ENCODE measurements at places on chromosomes 6 and 20.

DNA sequence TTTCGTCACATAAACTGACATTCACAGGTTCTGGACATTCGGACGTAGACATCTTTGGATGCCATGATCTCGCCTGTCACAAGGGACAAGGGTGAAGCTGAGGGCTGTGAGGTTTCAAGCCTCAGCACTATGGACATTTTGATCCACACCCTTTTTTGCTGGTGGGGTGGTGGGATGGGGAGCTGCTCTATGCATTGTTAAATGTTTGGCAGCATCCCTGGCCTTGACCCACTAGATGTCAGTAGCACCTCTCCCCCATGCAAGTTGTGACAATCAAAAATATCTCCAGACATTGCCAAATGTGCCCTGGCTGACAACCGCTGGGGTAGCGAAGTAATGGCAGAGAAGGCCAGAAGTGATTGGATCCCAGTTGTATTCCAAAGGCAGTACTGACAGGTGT lies 229.4 kb downstream of the TSHZ2 start:
- DNase-seq = no peak

GRCh38 chr20:31500527-31500926 lies 13.7 kb upstream of the HM13 start:
- no peak for DNase-seq

DNA sequence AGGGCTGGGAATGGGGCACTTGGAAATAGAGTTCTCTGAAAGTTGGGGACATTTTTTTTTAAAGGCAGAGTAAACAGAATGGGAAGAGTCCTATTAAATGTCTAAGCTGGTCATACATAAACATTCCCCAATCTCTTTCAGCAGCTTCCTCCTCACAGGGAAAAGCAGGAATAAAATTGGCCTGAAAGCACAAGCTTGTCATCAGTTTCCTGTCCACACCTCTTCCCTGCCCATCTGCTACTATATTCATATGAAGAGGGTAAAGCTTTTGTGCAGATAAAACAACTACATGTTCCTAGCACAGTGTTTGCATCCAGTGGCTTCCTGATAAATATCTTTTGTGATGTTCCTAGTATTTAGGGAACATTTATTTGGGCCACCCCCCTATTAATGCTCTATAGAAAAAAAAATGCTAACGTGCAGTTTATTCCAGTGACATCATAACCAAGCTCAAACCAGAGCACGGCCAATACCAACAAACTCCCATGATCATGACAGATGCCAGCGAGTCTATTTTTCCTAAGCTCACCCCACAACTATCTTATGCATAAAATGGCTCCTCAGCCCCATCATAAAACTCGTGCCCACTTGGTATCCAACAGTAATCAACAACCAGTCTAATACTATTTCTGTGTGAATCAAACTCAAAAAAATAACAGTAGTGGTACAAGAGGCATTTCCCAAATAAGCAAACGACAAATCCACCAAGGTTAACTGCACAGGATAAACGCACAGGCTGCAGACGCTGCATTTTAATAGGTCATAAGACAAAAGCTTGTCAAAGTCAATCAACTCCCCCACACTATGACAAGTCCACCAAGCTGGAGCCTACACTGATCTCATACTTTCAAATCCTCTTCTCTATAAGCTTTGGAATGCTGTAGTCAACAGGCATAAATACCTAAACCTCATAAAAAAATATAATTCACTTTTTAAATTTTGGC lies 95.3 kb downstream of the EPB41L2 start:
- DNase-seq = no peak

DNA sequence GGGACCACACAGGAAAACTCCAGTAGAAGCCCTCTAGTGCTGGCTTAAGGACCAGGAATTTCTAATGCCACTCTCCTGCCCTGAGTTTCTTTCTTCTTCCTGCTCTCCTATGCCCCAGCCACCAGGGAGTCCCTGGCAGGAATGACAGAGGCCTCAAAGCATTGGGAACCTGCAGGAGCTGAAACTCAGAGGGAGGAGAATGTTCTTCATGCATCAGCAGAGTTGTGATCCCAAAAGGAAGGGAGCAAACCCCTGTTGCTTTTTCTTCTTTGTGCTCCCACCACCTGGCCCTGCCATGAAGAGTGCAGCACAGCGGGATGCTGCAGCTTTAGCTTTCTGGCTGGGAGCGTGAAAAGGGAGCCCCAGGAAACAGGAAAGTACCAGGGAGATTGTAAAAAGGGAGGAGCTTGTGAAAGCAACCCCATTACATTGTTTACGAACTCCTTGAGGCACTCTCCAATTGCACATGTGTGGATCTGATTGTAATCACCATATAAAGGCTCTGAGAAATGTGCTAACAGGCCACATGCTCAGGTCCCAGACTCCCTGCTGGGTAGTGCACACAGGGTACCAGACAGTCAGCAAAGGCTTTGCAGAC lies 34.7 kb upstream of the FKBP1A start:
- DNase-seq = no peak

DNA sequence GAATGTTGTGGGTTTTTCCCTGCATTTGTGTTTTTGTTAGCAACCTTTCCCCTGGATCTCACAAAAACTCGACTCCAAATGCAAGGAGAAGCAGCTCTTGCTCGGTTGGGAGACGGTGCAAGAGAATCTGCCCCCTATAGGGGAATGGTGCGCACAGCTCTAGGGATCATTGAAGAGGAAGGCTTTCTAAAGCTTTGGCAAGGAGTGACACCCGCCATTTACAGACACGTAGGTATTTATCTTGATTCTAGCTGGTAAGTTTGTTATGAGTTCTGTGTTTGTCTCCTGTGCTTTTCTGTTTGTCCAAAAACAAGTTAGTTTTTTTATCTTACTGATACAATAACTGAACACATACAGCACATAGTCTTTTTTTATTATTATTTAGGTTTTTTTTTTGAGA lies 3.0 kb downstream of the SLC25A27 start:
- no peak for DNase-seq

DNA sequence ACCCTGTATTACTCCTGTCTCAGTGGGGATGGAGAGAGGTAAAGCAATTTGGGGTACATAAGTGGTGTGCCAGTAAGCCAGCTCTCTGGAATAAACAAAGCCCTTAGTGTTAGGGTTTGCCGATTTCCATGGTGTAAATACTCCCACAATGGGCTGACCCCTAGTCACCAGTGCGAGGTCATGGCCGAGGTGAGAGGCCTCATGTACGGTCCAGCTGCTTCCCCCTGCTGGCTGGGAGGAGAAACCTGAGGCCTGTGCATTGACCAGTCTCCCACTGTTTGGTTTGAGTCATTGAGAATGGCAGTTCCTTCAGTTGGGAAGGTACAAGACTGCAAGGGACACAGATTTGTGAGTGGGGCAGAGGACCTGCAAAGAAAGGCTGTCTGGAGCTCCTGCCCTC lies 382.0 kb downstream of the CDH26 start:
- no peak for DNase-seq

Measured in CD4-positive, alpha-beta T cell (primary cell).